ENCODE measurements at places on chromosomes 7 and 10.

GRCh38 chr10:100790761-100791208 is 45.4 kb downstream of the PAX2 start:
- DNase-seq: no peak

- no peak for DNase-seq
These were observed 157.1 kb downstream of the PRKCQ start for GRCh38 chr10:6423004-6423403.

DNA sequence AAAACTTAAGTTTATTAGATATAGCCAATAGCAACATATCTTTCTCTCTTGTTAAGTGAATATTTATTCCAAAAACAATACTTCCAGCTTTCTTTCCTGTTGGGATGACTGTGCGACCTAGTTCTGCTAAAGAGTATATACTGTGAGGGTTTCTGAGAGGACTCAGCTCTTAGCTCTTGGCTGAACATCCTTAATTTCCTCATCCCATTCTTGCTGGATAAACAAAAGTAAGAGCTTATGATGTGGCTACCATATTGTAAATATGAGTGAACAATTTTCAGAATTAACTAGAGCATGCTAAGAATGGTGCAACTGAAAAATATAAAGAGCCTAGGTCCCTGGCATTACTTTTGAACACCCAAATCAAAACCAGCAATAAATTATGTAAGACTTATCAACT is 279.5 kb upstream of the GNAI1 start:
- no peak for DNase-seq

- no peak for DNase-seq
These were observed 1238.9 kb downstream of the XPNPEP1 start for GRCh38 chr10:108684431-108684830.

- peak; percentile 55 for DNase-seq
These were observed 7.7 kb upstream of the TRA2A start for GRCh38 chr7:23539494-23539907.

- peak; percentile 69 for DNase-seq
These were observed 167.7 kb upstream of the PPP1R3A start for GRCh38 chr7:114086537-114086913.

DNA sequence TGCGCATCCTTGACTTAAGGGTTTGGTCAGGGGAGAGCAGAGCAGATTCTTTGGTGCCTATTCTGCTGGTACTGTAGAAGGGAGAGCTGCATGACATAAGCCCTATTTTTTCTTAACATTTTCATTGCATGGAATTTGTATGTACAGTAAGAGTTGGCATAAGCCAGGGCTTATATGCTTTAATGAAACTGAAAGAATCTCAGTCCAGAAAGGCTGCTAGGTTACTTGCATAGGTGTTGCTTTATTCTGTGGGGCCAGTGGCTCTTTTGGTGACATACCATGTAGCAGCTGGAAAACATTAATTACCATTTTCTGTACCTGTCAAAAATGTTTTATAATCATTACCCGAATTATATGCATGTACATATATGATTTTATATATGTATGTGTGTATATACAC is 152.1 kb downstream of the LYZL1 start:
- DNase-seq: peak; percentile 34

GRCh38 chr10:100319707-100320402 is 10.2 kb downstream of the PKD2L1 start:
- DNase-seq: no peak

DNA sequence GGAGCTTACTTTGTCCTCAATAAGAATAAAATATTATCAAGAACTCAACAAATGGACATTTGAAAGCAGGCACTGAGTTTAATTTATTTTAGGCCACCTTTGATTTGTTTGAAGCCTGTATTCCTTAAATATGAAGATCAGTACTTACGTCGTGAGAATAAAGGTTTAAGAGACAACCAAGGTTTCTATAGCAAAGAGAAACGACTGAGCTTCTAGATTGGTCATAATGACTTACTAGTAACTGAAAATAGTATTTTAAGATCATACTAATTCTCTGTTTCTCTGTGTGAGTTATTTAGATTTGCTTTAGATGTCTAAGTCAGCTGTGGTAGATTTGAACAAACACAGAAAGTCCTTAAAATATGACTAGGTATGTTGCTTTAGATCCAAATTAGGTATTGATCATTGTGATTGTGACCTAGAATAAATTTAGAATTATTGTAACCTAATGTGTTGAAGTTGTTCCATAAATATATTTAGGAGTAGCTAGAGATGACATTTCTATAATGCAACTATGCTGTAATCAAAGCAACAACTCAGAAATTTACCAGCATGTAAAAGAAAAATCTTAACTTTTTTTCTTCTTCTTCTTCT is 2.4 kb upstream of the GLCCI1 start:
- no peak for DNase-seq

DNA sequence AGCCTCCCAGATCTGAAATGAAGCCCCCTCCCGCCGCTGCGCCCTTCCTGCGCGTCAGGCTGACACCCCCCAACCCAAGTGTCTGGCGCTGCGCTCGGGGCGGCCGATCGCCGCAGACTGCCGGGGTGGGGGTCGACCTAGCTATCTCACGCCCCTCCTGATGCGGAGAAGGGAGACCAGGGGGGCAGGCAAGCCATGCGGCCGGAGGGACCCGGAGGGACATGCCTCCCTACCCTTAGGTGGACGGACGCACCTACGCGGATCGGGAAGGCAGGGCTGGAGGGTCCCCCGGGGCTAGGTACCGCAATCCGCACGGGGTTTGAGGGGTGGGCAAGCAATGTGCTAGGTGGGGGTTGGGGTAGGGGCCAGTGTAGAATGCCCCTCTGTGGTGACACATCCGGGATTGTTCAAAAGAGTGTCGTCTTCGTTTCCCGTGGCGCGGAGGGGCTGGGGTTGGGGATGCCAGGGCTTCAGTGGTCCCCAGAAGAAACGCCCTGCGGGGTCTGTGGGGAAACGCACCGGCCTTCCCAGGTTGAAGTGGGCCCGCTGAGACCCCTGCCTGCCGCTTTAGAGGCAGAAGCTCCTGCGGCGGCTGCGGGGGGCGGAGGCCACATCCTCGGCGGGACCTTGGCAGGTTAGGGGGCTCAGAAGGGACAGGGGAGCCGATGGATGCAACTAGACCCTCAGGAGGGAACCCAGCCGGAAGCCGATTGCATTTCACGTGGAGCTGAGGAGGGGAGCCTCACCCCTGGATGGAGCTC is 913 bp downstream of the ADCYAP1R1 start:
- no peak for DNase-seq

DNA sequence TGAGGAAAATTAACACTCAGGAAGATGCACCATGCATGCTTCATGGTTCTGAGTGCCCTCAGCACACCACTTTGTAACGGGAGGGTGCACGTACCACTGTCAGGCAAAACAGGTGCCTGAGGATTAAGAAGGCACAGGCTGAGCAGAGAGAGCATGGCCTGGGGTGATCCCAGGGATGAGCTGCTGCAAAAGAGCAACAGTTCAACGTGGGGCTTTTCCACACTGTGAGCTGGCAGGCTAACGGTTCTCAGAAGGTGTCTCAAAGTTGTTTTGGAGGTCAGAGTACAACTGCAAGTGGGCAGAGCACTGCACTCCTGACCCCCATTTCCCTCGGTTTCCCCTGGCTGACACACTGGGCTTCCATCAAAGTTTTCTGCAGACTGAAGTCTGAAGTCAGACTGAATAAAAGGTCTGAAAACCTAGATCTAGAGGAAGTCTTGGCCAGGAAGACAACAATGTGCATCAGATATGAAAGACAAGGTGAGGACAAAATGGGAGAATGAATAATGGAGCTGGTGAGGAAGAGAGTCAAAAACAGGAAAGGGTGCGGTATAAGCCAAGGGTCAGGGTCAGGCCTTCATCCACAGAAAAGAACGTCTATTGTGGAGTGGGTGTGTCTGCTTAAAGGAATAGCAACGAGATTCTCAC is 20.5 kb downstream of the ZNF438 start:
- no peak for DNase-seq

- no peak for DNase-seq
These were observed 93.6 kb downstream of the MAD1L1 start for GRCh38 chr7:2139004-2139699.

GRCh38 chr10:79069325-79070080 is 737 bp downstream of the ZMIZ1 start:
- DNase-seq: peak; percentile 47

DNA sequence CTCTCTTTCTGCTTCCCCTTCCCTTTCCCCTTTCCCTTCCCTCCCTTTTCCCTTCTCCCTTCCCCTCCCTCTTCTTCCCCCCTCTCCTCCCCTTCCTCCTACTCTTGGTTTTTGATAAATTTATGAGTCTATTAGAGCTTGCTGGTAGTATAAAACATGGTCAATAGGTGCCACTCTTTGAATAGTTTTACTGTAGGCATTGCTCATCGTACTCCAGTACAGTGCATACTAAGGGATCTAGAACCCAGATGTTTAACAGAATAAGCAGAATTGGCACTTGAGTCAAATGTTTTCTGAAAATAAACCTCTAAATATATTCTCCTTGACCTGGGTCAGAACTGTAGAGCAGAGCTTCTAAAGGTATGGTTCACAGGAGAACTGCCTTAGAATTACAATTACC is 126.7 kb downstream of the SORCS3 start:
- DNase-seq: no peak

- peak; percentile 81 for DNase-seq
These were observed 240.9 kb upstream of the KAT6B start for GRCh38 chr10:74585231-74586087.

GRCh38 chr10:29412485-29412884 is 123.6 kb downstream of the LYZL1 start:
- no peak for DNase-seq

GRCh38 chr10:6053816-6054631 is 8.1 kb downstream of the IL2RA start:
- no peak for DNase-seq

- DNase-seq: no peak
These were observed 258.2 kb downstream of the SDK1 start for GRCh38 chr7:3559278-3559677.

- no peak for DNase-seq
These were observed 23.0 kb upstream of the KLF6 start for GRCh38 chr10:3807928-3808496.

DNA sequence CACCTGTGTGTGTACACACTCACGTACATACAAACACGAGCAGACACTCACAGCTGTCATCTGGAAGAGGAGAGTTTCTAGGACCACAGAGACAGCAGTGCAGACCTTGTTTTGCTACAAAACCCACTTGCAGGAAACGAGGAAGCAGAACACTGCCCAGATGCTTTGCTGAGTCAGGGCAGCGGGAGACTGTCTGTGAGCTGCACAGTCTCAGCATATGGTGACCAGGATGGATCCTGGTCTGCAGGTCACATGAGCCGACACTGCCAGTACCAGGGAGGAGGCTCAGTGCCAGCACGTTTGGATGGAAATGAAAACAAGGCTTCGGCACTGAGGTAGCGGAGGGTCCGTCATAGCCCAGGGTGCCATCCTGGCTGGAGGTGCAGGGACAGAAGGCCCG is 117.6 kb upstream of the DPP6 start:
- peak; percentile 18 for DNase-seq

DNA sequence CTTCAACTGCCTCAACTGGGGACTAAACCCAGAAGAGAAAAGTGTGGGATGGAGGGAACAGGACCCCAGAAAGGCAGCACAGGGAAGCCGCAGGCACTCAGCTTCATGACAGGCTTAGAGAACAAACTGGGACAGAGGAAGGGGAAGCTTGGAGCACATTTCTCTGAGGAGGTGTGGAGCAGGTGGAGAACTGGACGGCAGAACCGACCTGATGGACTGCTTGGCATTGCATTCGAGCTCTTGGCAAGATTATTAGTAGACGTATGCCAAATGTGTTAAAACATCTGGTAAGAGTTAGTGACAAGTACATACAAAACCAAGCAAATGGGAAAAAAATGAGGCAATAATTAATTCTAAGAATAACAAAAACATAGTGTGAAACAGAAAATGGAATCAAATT is 335.7 kb downstream of the SFMBT2 start:
- no peak for DNase-seq

- DNase-seq: no peak
These were observed 283.1 kb downstream of the DNAJB6 start for GRCh38 chr7:157619753-157620525.

- no peak for DNase-seq
These were observed 22.9 kb upstream of the C10orf105 start for GRCh38 chr10:71742301-71743088.

DNA sequence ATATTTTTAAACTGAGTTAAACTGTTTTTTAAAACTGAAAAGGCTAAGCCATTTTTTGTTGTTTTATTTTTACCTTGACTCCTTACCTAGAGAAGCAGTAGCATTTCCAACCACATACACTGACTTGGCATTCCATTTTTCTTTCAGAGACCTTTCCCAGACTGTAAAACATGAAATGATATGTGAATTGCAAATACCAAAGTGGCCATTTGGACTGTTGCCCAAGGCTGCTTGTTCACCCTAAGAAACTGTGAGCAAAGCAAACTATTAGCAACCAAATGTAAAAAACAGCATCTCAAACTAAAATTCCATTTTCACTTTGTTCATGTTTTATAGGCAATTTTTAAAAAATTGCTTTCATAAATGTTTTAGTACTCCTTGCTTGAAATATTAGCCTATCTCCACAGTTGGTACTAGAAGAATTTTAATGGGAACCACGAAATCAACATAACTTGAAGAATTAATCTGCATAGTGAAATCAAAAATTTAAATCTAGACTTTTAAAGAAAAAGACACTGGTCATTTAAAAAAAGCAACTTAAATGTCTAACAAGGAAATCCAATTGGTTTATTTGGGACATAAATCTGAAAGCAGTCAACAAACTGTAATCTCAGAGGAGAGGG is 10.8 kb downstream of the UROS start:
- DNase-seq: no peak

GRCh38 chr7:27154901-27155815 is 1.3 kb downstream of the HOXA7 start:
- no peak for DNase-seq

- DNase-seq: no peak
These were observed 211.9 kb upstream of the SHH start for GRCh38 chr7:156024201-156024600.

- no peak for DNase-seq
These were observed 63.5 kb downstream of the RABGEF1 start for GRCh38 chr7:66804001-66804400.

- no peak for DNase-seq
These were observed 270.1 kb downstream of the PTPRN2 start for GRCh38 chr7:158317238-158318205.

- DNase-seq: no peak
These were observed 205.1 kb downstream of the CACNB2 start for GRCh38 chr10:18345308-18345707.

DNA sequence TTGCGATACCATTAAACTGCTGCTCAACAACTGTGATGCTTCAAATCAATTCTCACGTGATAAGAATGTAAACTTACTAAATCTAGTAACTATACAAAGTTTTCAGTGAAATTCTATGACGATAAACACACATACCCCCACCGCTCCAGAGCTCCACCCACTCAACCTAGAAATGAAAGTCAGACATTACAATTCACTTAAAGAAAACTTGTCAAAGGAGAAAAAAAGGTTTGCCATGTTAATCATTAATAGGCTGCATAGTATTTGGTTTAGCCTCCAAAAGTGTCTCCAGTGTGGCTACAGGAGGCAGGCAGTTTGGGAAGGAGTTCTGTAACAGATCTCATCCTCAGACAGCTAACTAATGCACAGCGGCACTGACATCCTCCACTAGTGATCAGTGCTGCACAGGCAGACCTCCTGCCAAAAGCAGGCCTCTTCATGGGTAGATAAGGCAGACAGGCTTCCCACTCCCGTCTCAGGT is 3.1 kb downstream of the HERPUD2 start:
- DNase-seq: no peak

- no peak for DNase-seq
These were observed 133.3 kb downstream of the CELF2 start for GRCh38 chr10:11150879-11151415.

GRCh38 chr7:79132844-79133451 is 320.5 kb downstream of the MAGI2 start:
- DNase-seq: no peak

GRCh38 chr10:71245420-71246325 is 33.3 kb downstream of the UNC5B start:
- no peak for DNase-seq
